ENCODE measurements at places on chromosomes 7 and 10. TPM values are rescaled to one million over a fixed set of nuclear protein-coding genes. Genes with fewer than 3 reads are reported as not detected.
A peak's percentile ranks its signal among the peaks of the same experiment; 100 is the strongest.

GRCh38 chr10:110918269-110918642 is 724 bp downstream of the BBIP1 start:
- peak; percentile 98 for DNase-seq

- DNase-seq = no peak
These were observed 240.8 kb downstream of the ADK start for GRCh38 chr10:74391786-74392185.

The LRRN3 gene
- 2.4 TPM for total RNA-seq

- no peak for DNase-seq
These were observed 65.8 kb upstream of the CACUL1 start for GRCh38 chr10:118820326-118821116.

DNA sequence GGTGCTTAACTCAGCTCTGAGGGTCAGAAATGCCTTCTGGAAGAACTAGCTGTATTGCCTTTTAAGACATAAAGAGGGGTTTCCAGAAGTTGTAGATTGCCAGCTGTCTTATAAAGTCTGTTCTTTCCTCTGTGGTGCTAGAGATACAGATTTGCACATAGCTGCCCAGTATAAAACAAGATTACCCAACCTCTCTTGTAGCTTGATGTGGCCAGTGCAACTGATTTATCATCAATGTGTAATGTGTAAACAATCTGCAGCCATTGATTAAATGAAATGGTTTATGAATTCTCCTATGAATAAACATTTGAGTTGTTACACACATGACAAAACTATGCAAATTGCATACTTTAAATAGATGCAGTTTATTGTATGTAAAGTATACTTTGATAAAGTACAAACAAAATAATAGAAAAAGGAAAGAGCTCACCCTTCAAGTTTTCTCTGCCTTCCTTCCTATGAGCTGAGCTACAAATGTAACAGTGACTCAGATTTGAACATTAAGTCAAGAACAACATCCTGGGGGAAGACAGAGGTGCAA is 195.2 kb downstream of the TMEM26 start:
- DNase-seq = no peak

- DNase-seq = no peak
These were observed 9.7 kb downstream of the CHST3 start for GRCh38 chr10:71973777-71974488.

- no peak for DNase-seq
These were observed 36.2 kb upstream of the FAM133B start for GRCh38 chr7:92626281-92626809.

DNA sequence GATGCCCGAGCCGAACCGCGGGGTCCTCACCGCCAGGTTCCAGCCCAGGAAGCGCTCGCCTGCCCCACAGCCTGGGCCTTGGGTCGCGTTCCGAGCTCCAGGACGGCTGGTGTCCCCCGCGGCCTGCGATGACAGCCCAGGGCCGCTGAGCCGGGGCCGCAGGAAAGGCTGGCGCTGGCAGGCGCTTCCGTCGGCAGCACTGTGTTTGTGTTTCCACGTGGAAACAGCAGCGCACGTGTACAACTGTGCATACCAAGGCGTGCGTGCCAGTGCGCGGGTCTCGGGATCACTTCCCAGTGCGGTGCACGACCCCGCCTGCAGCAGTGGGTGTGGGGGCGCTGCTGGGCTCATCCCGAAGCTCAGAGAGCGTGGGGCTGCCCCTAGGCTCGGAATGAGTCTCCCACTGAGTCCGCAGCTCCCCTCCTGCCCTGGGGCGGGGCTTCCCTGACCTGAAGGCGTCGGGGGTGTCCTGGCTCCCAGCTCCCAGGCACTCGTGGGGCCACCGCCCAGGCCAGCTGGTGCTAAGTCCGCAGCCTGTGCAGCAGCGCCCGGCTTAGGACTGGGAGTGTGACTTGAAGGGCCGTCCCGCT is 17.2 kb downstream of the AP5Z1 start:
- DNase-seq = peak; percentile 73

GRCh38 chr10:117164592-117165537 is 26.8 kb upstream of the VAX1 start:
- DNase-seq = peak; percentile 41

The TRIP6 gene
- 14.9 TPM for total RNA-seq

The OPN1SW gene
- total RNA-seq = 0.46 TPM

- DNase-seq = peak; percentile 66
These were observed 1.5 kb upstream of the FERD3L start for GRCh38 chr7:19146699-19147098.

The MAGI2 gene
- 4.2 TPM for total RNA-seq

Data from neural progenitor cell (in vitro differentiated cells).